ENCODE measurements at places on chromosomes 6 and 20.

DNA sequence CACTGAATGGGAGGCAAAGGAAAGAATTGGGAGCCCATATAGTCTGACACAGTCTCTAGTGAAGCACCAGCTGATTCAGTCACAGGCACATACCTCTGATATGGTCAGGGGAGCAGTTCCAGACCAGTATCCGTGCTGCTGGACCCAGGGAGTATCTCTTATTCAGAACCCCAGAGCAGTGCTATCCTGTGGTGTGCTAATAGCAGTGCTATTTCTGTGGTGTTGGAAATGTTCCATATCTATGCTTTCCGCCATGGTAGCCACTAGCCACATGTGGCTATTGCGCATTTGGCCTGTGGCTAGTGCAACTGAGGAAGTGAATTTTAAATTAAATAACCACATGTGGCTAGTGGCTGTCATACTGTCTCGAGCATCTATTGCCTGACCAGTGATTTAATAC lies 11.0 kb downstream of the SCUBE3 start:
- DNase-seq: no peak

DNA sequence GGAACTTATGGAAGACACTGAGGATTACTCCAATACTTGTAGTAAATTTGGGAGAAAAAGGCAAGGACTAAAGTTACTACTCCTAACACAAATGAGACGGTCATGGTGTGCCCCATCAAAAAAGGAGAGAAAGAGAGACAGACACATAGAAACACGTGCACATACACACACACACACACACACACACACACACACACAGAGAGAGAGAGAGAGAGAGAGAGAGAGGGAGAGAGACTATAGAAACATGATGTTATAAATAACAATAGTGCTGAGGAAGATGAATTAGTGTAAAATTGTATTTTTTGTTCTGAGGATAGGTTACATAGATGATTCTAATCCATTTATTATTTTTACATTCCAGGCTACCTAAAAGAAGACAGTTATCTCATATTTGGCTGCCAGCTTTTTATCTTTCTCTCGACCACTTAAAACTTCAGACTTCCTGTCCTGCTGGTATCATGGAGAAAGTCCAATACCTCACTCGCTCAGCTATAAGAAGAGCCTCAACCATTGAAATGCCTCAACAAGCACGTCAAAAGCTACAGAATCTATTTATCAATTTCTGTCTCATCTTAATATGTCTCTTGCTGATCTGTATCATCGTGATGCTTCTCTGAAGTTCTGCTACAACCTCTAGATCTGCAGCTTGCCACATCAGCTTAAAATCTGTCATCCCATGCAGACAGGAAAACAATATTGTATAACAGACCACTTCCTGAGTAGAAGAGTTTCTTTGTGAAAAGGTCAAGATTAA lies 10.5 kb downstream of the PLN start:
- no peak for DNase-seq

DNA sequence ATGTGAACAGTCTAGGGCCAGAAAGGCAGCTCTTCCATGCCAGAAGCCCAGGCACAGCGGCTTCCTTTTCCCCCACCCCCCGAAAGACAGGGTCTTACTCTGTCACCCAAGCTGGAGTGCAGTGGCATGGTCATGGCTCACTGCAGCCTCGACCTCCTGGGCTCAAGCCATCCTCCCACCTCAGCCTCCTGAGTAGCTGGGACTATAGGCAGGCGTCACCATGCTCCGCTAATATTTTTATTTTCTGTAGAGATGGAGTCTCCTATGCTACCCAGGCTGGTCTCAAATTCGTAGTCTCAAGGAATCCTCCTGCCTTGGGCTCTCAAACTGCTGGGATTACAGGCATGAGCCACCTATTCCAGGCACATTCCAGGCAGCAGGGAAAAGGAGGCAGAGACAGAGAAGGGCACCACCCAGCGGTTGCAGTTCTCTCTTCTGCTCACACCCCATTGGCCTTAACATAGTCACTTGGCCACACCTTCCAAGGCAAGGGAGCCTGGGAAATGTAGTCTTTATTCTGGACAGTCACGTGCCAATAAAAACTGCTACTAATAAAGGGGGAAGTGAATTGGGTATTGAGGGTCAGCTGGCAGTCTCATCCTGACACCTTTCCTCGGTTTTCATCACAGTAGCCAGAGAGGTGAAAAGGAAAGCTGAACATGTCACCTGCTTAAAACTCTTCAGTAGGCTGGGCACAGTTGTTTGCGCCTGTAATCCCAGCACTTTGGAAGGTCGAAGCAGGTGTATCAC lies 205.9 kb downstream of the ZMYND8 start:
- DNase-seq: no peak

- DNase-seq: no peak
Measured at GRCh38 chr20:11790046-11790445, 127.6 kb upstream of the BTBD3 start.

- DNase-seq: no peak
Measured at GRCh38 chr20:46036370-46036769, 7.4 kb downstream of the SLC12A5 start.

DNA sequence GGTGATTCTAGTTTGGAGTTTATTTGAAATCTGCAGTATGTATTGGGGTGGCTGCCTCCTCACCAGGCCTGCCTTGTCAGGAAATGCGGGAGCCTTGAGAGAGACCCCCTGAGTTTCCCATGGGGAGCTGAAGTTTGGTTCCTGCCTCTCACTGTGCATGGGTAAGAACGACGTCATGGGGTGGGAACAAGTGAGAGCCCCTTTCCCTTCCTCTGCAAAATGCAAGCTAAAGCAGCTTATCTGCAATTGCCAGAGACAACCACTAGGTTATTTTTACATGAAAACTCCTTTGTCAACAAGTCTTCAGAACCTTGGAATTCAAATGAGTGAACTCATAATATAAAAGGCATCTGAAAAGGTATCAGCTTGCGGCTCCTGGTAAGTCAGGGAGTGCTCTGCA lies 58.4 kb downstream of the TMEM170B start:
- DNase-seq: no peak

GRCh38 chr6:135073217-135073616 lies 18.6 kb upstream of the HBS1L start:
- DNase-seq: no peak

DNA sequence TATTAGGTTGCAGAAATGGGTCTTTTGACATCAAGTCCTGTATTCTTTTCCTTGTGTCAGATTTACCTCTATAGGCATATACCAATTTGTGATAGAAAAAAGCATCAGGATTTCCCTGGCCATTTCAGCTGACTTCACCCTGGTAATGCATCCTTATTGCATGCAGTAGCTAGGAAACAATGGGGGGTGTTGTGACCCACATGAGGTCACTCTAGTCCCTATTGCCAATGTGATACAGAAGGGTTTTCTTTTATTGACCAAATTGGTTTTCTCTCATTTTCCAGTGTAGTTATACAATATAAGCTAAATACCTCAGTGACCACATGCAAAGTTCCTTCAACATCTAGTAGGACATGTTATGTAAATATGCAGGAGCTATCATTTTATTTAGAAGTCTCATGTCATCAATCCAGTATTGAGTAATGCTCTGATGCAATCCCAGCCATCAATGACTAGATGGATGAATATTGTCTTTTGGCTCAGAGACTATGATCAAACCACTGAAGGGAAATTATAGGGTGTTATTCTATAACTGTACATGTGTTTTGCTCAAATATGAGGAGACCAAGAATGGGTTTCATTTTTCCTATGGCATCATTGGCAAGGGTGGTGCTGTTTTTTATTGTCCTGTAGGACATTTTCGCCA lies 177.7 kb downstream of the KLHL32 start:
- no peak for DNase-seq

- no peak for DNase-seq
Measured at GRCh38 chr20:61599541-61599992, 347.5 kb downstream of the CDH4 start.

DNA sequence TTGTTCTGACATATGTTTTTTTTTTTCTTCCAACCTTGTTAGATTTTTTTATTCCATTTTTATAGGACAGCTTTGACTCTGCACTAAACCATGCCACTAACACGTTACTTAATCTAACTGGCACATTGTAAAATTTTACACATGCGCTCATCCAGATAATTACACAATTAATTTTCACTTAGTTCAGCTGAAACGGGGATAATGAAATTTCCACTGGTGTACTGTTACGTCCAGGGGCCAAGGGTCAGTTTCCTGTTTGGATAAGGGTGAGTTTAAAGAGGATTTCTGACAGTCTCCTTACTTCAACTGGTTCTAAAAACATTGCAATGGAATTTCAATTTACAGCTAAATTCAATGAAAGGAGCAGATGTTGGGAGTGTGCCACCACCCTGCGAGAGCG lies 221.8 kb upstream of the CEP162 start:
- DNase-seq: no peak

DNA sequence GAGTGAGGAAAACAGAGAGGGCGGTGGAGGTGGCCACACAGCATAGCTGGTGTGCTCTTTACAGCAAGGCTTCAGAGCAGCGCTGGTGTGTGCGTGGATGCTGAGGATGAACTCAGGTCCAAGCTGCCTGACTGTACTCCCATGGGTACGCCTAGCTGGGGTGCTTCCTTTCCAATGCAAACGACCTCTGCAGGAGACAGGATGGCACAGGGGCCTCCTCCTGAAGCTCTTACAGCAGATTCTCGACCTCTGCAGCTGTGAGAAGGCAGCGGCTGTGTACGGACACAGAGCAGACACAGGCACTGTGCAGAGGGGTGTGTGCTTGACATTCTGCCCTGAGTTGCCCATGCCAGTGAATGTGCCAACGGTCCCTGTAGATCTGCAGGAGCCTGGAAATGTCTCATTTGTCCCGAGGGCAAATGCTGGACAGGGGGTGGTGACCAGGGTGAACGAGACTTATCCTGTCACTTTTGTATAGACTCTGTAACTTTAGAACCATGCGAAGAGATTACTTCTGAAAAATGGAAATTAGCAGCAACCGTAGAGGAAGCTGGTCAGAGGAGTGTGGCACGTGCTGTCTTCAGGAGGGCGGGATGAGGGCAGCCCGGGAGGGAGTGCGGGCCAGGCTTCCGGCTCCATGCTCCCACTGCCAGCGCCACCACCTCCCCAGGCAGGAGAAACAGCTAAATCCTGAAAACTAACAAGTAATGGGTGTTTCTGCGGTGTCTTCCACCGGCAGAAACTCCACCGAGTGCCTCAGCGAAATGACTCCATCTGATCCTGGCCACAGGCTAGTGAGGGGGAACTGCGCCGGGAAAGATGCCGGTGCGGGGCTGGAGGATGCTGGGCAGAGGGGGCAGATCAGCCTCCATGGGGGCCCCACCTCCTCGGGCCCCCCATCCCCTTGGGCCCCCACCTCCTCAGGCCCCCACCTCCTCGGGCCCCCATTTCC lies 120.9 kb upstream of the RPS6KA2 start:
- DNase-seq: no peak

DNA sequence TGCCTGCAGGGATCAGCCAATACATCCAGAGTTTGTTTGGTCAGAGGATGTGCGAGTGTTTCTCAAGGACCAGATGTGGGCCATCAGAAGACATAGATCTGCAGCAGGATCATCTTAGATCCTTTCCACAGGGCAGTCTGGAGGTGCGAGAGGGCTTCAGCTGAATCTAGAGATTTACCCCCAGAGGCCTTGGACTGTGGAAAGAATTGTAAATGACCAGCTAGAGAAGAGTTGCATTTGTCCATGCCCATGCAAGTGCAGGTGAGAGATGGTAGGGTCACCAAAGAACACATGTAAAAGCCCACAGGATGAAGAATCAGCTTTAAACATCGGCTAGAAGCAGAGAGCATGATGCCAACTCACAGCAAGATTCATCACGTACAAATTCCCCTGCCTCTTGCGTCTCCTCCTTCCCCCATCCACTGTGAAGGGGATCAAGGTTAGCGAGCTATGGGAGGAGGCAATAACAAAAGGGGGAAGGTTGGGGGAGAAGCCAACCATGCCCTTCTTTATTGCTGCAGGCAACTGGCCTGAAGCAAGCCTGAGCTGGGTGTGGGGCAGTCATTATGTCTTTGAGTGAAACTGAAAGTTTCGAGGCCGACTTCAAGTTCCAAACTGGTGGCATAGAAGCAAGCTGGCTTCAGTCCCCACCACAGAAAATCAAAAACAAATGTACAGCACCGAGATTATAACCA lies 83.5 kb downstream of the SCML4 start:
- DNase-seq: no peak

DNA sequence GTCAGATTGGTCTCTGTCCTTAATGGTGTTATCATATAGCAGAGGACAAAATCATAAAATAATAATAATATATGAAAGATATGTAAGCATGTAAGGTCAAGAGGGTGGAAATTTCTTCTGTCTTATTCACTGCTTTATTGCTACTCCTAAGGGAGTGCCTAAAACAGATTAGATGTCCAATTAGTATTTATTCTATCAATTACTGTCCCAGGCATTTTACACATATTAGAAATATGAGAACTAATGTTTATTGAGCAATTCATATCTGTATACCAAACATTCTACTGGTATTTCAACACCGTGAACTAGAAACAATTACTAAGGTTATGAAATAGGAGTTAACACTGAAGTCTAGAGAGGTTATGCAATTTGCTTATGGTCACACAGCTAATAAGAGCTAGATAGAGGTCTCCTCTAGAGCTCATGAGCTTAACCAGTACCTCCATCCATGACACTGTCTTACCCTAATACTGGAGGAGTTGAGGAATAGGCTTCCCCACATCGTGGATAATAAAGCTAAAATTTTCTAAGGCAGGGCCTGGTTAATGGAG lies 302.3 kb downstream of the PLCB1 start:
- no peak for DNase-seq

GRCh38 chr6:136403110-136403980 lies 113.7 kb upstream of the BCLAF1 start:
- DNase-seq: no peak

GRCh38 chr20:34058831-34059230 lies 53.2 kb downstream of the EIF2S2 start:
- DNase-seq: no peak

- DNase-seq: no peak
Measured at GRCh38 chr6:18663011-18663410, 275.9 kb downstream of the RNF144B start.

- no peak for DNase-seq
Measured at GRCh38 chr20:47343007-47343472, 13.5 kb downstream of the ZMYND8 start.

GRCh38 chr6:141252828-141253608 lies 879.7 kb upstream of the GJE1 start:
- no peak for DNase-seq

GRCh38 chr6:67131827-67132226 lies 1424.8 kb upstream of the EYS start:
- DNase-seq: no peak

GRCh38 chr20:45309075-45309474 lies 976 bp upstream of the MATN4 start:
- DNase-seq: no peak

DNA sequence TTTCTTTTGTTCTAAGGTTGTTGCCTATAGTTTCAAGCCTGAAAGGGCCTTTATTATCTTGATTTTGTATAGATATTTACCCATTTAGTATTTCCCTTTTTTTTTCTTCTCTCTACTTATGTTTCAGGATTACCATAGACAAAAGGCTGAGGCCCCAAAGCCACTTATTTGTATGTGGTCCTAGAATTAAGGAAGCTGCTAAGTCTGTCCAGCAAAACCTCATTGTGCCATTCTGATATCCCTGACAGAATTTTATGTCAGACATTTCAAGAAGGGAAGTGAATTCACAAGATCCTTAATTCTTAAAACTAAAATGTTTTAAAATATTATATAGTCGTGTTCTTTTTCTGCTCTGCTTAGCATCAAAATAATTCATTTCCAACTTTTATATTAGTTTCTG lies 6.9 kb downstream of the HAO1 start:
- DNase-seq: no peak
